Esophagus squamous epithelium (tissue), 5 donors: ENCODE measurements at places on chromosomes 2 and 18. TPM values are rescaled to one million over a fixed set of nuclear protein-coding genes. Genes with fewer than 3 reads are reported as not detected.

DNA sequence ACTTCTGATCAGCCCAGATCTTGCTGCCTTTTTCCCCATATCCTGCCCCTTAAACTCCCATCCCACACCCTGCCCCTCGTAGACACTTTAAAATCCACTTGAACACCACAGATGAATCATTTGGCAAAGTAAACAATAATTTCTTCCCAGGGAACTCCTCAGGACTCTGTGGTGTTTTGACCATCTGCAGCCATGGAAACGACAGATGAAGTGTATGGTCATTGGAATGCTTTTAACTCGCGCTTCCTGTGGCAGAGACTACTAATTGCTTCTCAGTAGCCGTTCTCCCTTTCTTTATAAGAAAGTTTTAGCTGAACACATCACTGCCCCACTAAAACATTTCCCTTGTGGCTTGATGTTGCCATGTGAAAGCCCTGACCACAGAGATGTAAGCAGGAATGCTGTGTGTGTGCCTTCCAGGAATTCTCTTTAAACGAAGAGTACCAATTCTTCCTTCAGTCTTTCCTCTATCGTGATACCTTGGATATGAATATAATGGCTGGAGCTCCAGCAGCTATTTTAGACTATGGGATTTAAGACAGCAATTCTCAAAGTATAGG is 92.7 kb upstream of the PARD3B start:
- DNase-seq = no peak

GRCh38 chr2:146986161-146986560 is 858.7 kb upstream of the ACVR2A start:
- no peak for DNase-seq

- no peak for DNase-seq
These were observed 281.5 kb downstream of the AFF3 start for GRCh38 chr2:99860720-99861375.

GRCh38 chr2:230435431-230435830 is 19.4 kb downstream of the SP100 start:
- no peak for DNase-seq

GRCh38 chr2:18604531-18604885 is 15.1 kb upstream of the NT5C1B start:
- DNase-seq = no peak

DNA sequence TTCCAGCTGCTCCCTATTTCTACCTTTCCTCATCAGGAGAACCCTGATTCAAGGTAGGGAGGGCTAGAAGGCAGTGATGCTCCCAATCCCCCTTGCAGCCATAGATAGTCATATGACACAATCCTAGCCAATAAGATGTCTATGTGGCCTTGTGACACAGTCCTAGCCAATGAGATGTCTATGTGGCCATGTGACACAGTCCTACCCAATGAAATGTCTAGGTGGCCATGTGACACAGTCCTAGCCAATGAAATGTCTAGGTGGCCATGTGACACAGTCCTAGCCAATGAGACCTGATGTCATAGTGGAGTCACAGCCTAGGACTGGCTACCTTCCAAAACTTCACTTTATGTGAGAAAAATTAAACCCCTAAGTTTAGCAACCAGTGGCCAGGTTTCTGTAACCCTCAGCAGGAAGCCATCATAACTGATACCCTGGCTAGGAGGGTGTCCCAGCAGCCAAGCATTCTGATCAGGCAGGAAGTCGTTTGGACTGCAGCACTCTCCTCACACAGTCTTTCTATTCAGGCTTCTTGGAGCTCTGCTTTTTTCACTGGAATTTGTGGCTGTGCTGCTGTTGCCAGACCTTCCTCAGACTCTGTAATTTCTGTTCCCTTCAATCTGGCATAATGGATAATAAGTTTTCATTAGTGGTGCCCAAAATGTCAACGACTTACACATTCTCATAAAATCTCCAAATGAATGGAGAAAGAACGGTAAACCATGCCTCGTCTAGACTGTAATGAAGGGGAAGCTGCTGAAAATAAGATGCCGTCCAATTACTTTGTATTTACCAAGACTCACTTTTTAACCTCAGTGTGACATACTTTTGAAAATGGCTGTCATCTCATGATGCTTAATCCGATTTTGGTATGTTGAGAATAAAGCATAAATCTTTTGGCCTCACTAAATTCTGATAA is 165.0 kb upstream of the NCKAP5 start:
- DNase-seq = no peak

DNA sequence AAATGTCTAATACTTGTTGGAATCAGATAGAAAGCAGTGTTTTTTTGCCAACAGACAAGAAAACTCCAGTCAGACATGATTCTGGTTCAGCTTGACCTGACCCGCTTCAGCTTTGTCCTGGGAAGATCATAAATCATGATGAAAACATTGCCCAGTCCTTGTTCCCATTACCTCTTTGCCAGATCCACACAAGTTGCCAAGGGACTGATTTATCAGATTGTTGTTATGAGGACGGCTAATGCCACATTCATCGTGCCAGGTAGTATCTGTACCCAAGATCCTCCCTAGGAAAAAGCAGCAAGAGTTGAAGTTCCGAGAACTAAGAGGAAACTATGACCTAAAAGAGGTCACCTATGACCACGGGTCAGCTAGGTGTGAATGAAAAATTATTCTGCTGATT is 39.0 kb downstream of the SLC40A1 start:
- no peak for DNase-seq

- DNase-seq = no peak
These were observed 328.9 kb downstream of the GPD2 start for GRCh38 chr2:156765043-156765442.

DNA sequence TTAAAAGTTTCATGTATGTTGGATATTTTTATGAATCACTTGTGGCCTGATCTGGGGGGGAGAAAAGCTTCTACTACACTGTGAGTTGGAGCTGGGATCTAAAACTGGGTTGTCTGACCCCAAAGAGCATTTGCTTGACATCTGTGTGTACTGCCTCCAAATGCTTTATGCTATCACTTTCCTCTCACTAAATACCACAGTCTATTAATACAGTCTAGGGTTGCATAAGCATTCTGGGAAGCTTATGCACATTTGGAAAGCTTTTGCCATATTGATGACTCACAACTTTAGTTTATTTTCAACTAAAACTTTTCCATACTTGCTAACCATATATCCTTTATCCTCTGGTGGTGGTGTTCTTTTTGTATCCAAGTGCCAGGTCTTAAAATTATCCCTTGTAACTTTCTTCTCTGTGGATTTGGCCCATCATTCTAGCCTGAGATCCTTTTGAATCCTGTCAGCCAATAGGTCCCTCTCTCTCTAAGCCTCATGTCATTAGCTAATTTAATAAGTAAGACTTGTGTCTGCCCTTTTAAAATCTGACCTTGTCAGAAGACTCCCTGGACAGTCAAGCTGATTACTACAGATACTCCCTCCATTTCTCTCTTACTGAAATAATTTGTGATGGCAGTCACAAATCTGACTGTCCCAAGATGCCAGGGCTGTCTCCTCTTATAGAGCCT is 72.7 kb downstream of the NXPH2 start:
- no peak for DNase-seq

GRCh38 chr18:12819322-12819721 is 64.7 kb downstream of the PTPN2 start:
- no peak for DNase-seq

GRCh38 chr2:182584462-182584861 is 131.6 kb upstream of the DNAJC10 start:
- no peak for DNase-seq

- no peak for DNase-seq
These were observed 463 bp upstream of the CABYR start for GRCh38 chr18:24138409-24138788.

DNA sequence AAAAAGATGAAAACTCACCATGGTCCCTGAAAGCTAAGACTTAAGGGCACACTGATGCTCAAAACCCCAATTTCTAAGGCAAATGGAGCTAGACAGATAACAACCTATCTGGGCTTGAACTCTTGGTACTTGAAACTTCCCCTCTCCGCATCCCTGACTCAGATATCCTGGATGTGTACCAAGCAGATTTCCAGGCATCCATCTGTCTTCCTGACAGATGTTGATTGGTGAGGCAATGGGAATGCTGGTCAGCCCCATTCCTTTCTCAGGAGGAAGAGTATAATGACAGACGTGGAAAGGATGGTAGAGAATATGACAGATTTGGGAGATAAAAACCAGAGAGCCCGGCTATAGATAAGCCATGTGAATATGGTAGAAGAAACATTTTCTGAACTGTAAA is 69.2 kb downstream of the ADD2 start:
- DNase-seq = no peak

DNA sequence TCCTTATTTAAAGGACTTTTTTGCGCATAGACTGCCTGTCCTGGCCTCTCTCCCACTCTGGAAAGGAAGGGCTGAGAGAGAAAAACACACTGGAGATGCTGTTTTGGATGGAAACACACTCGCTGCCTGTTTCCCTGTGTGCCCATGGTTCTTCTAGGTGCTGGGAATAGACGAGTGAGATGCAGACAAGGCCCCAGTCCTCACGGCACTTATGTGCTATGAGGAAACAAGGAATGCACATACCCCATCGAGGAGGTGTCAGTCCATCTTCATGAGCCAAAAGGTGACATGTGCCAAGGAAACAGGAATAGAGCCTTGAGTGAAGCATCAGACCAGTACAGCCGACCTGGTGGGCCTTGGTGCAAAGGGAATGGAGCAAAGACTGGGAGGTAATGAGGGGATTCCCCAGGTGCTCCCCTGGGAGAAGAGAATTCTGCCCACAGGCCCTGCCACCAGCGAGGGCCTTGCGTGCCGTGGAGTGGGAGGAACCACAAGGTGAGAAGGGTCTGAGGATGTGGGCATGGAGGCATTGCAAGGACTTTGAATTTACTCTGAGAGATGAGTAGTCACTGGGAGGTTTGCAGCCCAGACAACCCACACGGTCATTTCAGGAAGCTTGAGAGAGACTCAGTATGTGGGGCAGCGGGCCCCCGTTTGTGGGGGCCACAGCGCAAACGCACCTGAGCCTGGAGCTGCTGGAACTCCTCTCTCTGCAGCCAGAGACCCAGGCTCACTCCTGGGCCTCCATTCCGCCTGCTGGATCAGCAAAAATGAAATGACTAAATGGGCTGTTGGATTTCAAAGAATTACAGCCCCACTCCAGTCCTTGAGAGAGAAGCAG is 197.5 kb upstream of the COPS8 start:
- no peak for DNase-seq

DNA sequence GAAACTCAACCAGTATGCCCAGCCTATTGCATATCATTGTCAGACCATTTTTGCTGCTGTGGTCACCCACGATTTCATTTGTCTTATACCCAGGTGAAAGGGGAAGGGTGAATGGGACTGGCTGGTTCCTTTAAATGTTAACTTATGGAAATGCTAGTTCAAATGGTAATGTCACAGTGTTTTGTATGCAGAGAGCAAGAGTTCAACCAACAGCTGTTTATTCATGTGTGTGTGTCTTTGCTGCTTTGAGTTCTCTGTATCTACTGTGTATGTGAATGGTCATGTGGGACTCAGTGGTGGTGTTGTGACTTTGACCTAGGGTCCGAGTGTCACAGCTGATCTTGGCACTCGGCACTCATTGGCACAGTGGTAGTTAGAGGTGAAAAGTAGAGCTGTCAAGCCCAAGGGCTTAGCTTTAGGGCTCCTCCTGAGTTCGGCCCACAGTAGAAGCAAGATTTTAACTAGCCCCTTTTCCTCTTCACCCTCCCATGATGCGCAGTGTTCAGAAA is 114.6 kb downstream of the NRP2 start:
- DNase-seq = no peak

GRCh38 chr2:33131749-33132148 is 185.0 kb downstream of the LTBP1 start:
- no peak for DNase-seq

- no peak for DNase-seq
These were observed 154.1 kb upstream of the RBBP8 start for GRCh38 chr18:22778996-22779395.

DNA sequence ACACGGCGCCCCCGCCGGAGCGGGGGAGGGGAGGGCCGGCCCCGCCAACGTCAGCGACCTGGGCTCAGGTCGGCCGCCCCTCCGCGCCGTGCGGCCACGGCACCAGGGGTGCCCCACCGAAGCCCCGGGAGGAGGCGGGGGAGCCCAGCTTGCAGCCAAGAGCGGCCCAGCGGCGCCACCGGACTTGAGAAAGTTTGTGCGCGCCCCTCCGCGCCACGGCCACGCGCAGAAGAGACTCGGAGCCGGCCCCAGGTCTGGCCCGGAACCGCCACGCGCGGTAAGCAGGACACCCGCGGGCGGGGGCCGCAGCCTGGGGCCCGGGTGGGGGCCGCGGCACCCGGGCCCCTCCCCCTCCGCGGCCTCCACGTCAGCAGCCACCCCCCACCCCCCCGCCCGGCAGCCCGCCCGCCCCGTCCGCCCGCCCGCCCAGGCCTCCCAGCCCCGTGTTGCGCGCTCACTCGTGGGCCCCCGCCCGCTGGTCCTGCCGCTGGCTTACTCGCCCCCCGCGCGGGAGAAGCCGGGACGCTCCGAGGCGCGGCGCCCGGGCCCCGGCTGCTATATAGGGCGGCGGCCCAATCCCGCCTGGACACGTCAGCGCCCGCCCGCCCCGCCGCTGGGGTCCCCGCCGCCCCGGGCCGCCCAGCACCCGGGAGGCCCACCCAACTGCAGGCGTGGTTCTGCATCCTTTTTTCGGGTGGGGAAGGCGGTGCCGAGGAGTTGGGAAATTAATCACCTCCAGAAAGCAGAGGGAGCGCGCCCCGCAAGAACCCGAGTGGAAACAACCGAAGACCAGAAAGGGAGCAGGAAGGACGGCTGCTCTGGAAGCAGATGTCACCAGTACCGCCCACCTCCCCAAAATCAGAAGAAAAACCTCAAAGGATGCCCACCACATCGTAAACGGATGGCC is 42.9 kb downstream of the HDLBP start:
- no peak for DNase-seq

DNA sequence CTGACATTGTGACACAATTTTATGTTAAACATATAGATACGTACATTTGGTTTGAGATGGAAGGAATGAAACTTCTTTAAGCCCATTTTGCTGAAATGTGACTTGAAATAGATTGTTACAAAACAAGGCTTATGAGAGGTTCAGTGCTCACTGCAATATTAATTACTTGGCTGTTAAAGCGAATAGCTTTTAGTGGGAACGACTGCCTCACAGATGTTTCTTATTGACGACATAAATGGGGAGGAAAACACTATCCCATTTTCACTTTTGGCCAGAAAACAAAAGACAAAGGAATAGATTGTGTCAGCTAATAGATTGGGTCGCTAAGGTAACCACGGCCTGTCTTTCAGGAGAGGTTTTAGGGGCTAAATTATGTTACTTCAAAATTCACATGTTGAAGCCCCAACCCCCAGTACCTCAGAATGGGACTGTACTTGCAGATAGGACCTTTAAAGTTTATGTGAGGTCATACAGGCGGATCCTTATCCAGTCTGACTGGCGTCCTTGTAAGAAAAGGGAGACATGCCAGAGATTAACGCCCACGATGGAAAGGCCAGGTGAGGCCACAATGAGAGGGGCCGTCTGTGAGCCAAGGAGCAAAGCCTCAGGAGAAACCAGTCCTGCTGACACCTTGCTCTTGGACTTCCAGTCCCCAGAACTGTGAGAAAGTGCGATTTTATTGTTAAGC is 10.8 kb downstream of the INPP1 start:
- DNase-seq = no peak

The TUBA4A gene
- 104 TPM for total RNA-seq

The SLC40A1 gene
- 30.5 TPM for total RNA-seq
